ENCODE measurements at places on chromosomes 1 and 21.

- H3K27me3 ChIP-seq: peaks cover 25% of the 10 kb centered on the region
- no peaks in the 10 kb centered on the region for H3K4me1 ChIP-seq
- H3K4me3 ChIP-seq: no peak overlapping the region
- H3K27ac ChIP-seq: no peak overlapping the region
- H3K36me3 ChIP-seq: no peaks in the 10 kb centered on the region
Observed at GRCh38 chr21:42429856-42430255, 26.2 kb downstream of the UBASH3A start.

DNA sequence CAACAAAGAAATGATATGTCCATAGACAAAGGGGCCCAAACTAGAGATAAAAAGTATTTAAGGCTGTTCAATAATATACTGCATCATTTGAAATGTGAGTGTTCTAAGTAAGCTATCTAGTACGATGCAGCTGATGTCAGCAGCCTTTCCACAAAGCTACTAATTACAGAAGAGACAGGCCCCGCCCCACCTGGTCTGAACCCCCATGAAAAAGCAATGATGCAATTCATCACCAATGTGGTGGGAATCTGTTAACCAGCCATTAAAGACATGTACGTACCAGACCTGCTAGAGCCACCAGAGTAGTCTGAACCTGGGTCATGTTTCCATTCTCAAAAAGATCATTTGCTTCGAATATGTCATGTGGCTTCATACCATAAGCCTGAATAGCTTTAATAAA is 25.1 kb downstream of the CNN3 start:
- DNase-seq: no peak
- H3K4me1 ChIP-seq: peaks cover 21% of the 10 kb centered on the region
- no peak overlapping the region for H3K4me3 ChIP-seq
- no peaks in the 10 kb centered on the region for H3K27me3 ChIP-seq

DNA sequence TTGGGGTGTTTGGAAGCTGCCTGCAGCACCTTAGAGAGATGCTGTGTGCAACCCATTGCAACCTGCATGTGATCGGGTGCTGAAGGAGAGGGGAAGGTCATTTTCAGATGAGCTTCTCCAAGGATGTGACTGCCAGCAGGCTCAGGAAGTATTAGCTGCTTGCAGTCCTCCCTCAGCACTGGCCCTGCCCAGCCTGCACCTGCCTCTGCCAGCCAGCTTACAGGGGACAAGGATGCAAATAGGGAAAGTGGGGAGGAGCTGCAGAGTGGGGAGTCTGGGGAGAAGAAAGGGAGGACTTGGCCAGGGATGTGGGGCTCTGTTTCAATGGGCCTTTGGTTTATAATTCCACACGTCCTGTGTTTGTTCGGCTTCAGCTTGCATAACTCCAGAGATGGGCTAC is 254.5 kb downstream of the RRAGC start:
- no peaks in the 10 kb centered on the region for H3K36me3 ChIP-seq
- no peak overlapping the region for H3K27ac ChIP-seq
- DNase-seq: no peak
- H3K4me3 ChIP-seq: no peak overlapping the region
- no peaks in the 10 kb centered on the region for H3K27me3 ChIP-seq

DNA sequence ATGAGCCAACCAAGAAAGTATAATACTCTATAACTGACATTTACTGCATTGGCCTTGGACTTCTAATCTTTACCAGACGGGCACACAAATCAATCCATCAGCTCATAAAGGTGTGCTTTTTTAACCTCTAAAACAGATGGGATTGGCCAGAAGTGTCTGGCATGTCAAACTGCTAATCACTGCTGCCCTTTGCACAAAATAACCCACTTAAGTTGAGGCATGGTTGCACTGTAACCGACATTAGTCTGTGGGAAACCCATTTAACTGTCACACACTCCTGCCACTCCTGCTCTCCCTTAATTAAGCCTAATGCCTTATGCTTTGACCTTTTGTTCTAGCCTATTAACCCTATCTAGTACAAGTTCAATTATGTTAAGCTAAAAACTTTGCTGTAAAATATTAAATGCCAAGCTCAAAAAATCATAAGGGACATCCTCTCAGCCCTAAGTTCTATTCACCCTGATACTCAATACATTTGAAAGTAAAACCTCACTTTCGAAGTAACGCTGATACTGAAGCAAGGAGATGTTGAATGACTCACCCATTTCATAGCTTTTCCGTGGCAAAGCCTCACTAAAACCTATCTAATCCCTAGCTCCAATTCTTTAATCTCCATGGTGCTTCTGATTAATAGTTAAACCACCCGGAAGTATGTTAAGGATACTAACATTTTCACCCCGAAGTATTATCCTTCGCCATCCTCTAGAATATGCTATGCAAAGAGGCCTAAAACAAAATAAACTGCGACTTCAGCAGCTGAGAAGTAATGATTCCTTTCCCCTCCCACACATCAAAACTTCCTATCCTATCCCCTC is 12.9 kb downstream of the NRIP1 start:
- H3K4me3 ChIP-seq: no peak overlapping the region
- peaks cover 61% of the 10 kb centered on the region for H3K4me1 ChIP-seq
- peaks cover 3% of the 10 kb centered on the region for H3K36me3 ChIP-seq
- no peaks in the 10 kb centered on the region for H3K27me3 ChIP-seq

DNA sequence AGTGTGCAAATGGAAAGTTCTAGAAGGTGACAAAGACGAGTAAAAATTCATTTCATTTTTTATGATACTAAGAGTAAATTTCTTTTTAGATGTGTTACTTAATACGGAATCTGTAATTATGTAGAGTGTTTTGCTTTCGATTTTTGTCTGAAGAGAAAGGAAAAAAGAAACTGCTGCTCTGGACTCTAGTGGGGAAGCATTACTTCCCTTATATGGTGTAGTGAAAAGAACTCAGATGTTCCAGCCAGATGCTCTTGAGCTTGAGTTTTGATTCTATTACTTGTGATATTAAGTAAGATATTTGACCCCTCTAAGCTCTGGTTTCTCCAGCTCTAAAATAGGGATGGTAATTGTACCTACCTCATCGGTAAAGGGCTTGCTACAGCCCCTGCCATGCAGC is 12.2 kb upstream of the GPR161 start:
- peaks cover 9% of the 10 kb centered on the region for H3K4me1 ChIP-seq
- H3K27ac ChIP-seq: no peak overlapping the region
- H3K4me3 ChIP-seq: no peak overlapping the region
- no peaks in the 10 kb centered on the region for H3K36me3 ChIP-seq

DNA sequence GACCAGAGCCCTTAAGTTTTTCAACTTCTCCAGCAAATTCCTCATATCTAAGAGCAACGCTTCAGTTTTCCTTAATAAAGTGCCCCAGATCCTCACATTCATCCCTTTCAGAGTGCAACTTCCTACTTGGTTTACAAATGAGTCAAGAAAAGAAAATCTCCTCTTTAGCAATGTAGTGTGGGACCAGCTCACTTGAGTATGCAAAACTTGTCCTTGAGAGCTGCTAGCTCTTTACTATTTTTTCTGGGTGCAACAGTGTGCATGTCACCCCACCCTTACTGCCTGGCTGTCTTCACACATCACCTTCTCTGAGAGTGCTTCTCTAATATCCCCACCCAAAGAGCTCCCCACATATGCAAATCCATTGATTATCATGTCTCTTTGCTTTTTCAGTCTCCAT is 203.1 kb upstream of the CAMK1G start:
- no peaks in the 10 kb centered on the region for H3K27me3 ChIP-seq
- peaks cover 36% of the 10 kb centered on the region for H3K4me1 ChIP-seq
- no peak for DNase-seq
- no peak overlapping the region for H3K4me3 ChIP-seq
- no peaks in the 10 kb centered on the region for H3K36me3 ChIP-seq

DNA sequence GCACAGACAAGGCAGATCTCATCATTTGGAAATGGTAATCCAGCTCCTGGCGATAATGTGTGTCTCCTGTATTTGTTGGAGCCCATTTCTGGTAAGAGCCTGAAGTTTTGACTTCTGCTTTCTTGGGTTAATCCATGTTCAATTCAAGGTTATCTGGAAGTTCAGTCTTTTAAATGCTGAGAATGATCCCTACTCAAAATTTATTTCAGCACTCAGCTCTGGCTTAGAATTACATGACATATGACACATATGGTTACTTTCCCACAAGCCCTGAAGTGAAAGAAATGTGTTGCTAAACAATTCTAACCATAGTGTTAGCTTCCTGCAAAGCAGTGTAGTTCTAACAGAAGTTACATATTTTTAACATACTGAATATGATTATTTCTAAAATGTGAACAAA is 2.7 kb downstream of the PTGFR start:
- H3K4me1 ChIP-seq: peaks cover 15% of the 10 kb centered on the region
- no peaks in the 10 kb centered on the region for H3K36me3 ChIP-seq
- no peak overlapping the region for H3K27ac ChIP-seq
- DNase-seq: no peak

GRCh38 chr1:165383067-165383466 is 26.6 kb upstream of the LMX1A start:
- no peaks in the 10 kb centered on the region for H3K4me1 ChIP-seq
- no peaks in the 10 kb centered on the region for H3K36me3 ChIP-seq

- H3K4me3 ChIP-seq: no peak overlapping the region
- H3K27me3 ChIP-seq: no peaks in the 10 kb centered on the region
- H3K4me1 ChIP-seq: peaks cover 63% of the 10 kb centered on the region
Observed at GRCh38 chr1:30887485-30888315, 20.9 kb downstream of the SDC3 start.

- no peaks in the 10 kb centered on the region for H3K36me3 ChIP-seq
- H3K27me3 ChIP-seq: no peaks in the 10 kb centered on the region
- peaks cover 6% of the 10 kb centered on the region for H3K4me1 ChIP-seq
Observed at GRCh38 chr21:34020005-34020847, 53.2 kb upstream of the MRPS6 start.

- H3K27ac ChIP-seq: no peak overlapping the region
- H3K27me3 ChIP-seq: peaks cover 58% of the 10 kb centered on the region
- DNase-seq: peak; percentile 26
- H3K4me3 ChIP-seq: peak overlapping the region; percentile 67
Observed at GRCh38 chr1:52633291-52633754, 355 bp downstream of the SHISAL2A start.

GRCh38 chr1:183002797-183003196 is 20.4 kb upstream of the LAMC1 start:
- no peaks in the 10 kb centered on the region for H3K36me3 ChIP-seq
- H3K27me3 ChIP-seq: peaks cover 2% of the 10 kb centered on the region
- no peaks in the 10 kb centered on the region for H3K4me1 ChIP-seq
- H3K27ac ChIP-seq: no peak overlapping the region
- DNase-seq: no peak

DNA sequence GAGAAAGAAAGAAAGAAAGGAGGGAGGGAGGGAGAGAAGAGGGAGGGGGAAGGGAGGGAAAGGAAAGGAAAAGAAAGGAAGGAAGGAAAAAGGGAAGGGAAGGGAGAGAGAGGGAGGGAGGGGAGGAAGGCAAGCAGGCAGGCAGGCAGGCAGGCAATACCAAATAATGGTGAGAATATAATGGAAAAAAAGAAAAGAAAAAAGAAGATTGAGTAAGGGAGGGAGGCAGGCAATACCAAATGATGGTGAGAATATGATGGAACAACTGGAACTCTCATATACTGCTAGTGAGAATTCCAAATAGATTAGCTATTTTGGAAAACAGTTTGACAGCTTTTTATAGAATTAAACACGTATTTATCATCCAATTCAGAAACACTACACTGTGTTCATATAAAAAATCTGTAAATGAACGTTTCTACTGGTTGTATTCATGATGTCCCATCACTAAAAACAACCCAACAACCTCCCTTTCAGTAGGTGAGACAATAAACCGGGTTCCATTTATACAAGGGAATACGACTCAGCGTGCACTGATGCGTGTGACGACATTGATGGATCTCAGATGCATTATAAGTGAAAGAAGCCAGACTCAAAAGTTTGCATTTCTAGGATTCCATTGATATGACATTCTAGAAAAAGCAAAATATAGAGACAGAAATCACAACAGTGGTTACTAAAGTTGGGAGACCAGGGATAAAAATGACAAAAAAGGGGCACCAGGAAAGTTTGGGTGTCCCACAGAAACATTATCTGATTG is 226.4 kb downstream of the DSCAM start:
- no peak overlapping the region for H3K27ac ChIP-seq
- no peak for DNase-seq
- H3K36me3 ChIP-seq: no peaks in the 10 kb centered on the region
- no peak overlapping the region for H3K4me3 ChIP-seq
- no peaks in the 10 kb centered on the region for H3K27me3 ChIP-seq
- H3K4me1 ChIP-seq: peaks cover 50% of the 10 kb centered on the region

GRCh38 chr1:112761714-112762480 is 46.8 kb upstream of the PPM1J start:
- H3K27ac ChIP-seq: no peak overlapping the region
- no peaks in the 10 kb centered on the region for H3K36me3 ChIP-seq
- no peak for DNase-seq
- H3K4me1 ChIP-seq: peaks cover 19% of the 10 kb centered on the region
- no peak overlapping the region for H3K4me3 ChIP-seq
- H3K27me3 ChIP-seq: no peaks in the 10 kb centered on the region

- peaks cover 21% of the 10 kb centered on the region for H3K4me1 ChIP-seq
- DNase-seq: no peak
- peaks cover 9% of the 10 kb centered on the region for H3K27me3 ChIP-seq
- H3K4me3 ChIP-seq: no peak overlapping the region
- no peaks in the 10 kb centered on the region for H3K36me3 ChIP-seq
- H3K27ac ChIP-seq: no peak overlapping the region
Observed at GRCh38 chr1:206516728-206516990, 9.3 kb downstream of the RASSF5 start.

DNA sequence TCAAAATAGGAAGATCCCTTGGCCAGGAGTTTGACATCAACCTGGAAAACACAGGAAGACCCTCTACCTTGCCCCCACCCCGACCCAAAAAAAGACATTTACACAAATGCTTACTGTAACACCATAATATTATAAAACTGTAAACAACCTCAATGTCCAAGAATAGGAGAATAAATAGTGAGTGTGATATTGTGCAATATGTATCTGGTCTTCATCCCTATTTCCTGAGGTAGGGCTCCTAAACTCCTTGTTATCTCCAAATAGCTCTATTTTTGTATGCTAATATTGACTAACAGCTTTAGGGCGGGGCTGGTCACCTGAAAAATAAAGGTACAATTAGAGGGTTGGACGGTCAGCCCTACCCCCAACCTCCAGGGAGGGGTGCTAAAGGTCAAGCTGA is 23.5 kb downstream of the RSBN1 start:
- no peak for DNase-seq
- no peak overlapping the region for H3K27ac ChIP-seq
- H3K4me1 ChIP-seq: peaks cover 16% of the 10 kb centered on the region
- H3K4me3 ChIP-seq: no peak overlapping the region
- H3K36me3 ChIP-seq: peaks cover 13% of the 10 kb centered on the region
- no peaks in the 10 kb centered on the region for H3K27me3 ChIP-seq

- H3K27ac ChIP-seq: no peak overlapping the region
- H3K36me3 ChIP-seq: no peaks in the 10 kb centered on the region
- DNase-seq: no peak
- no peak overlapping the region for H3K4me3 ChIP-seq
- H3K4me1 ChIP-seq: no peaks in the 10 kb centered on the region
Observed at GRCh38 chr1:170518185-170518834, 13.7 kb upstream of the GORAB start.

DNA sequence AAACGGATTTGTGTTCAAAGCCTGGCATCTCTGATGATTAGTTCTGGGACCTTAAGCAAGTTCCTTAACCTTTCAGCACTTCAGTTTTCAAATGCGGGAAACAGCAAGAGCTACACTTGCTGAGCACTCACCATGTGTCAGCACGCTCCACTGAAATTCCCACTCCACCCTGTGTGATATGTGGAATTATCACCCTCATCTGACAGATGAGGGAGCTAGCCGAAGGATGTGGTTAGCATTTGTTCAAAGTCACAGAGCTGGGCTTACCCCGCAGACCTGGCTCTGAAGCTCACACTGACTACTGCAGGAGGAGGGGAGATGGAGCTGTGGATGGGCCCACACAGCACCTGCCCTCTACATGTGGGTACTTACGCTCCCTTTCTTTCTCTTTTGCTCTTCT is 29.1 kb downstream of the IL12RB2 start:
- no peaks in the 10 kb centered on the region for H3K36me3 ChIP-seq
- no peak overlapping the region for H3K4me3 ChIP-seq
- H3K27ac ChIP-seq: no peak overlapping the region
- H3K4me1 ChIP-seq: peaks cover 1% of the 10 kb centered on the region
